ENCODE measurements at places on chromosomes 4 and X.

- no peak for DNase-seq
Measured at GRCh38 chr4:22721204-22721603, 28.5 kb downstream of the GBA3 start.

DNA sequence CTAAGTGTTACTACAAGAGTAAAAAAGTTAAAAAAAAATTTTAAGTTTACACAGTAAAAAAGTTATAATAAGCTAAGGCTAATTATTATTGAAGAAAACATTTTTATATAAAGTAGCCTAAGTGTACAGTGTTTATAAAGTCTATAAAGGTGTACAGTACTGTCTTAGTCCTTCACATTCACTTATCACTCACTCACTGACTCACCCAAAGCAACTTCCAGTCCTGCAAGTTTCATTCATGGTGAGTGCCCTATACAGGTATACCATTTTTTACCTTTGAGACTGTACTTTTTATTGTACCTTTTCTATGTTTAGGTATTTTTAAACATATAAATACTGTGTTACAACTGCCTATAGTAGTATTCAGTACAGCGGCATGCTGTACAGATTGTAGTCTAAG lies 74.2 kb downstream of the TMEM165 start:
- DNase-seq = no peak

DNA sequence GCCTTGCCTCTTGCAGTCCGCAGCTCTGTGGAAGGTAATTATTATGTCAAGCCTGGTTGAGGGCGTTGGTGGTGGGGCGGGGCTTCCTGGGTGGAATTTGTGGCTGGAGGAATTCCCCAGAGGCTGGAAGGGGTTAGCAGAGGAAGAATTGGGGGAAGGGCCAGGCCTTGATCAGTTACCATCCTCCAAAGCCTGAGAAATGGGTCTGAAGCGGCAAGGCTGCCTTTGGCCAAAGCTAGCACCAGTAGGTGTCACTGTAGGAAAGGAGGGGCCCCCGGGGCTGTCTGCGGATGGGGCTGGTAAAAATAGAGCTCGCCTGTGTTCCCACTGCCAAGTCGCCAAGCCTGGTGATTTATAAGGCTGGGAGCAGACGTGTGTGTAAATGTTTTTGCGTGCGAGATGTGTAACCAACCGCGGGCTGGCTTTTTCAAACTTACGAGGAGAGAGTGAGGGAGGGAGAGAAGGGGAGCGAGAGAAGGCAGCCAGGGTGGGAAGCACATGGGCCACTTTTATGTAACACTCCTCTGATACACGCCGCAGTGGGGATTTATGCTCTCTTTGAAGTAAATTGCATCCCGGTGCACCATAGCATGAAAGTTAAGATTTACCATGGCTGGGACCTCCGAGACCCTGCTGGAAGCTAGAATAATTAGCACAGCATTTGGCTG lies 367.0 kb downstream of the BCOR start:
- DNase-seq = peak; percentile 91

DNA sequence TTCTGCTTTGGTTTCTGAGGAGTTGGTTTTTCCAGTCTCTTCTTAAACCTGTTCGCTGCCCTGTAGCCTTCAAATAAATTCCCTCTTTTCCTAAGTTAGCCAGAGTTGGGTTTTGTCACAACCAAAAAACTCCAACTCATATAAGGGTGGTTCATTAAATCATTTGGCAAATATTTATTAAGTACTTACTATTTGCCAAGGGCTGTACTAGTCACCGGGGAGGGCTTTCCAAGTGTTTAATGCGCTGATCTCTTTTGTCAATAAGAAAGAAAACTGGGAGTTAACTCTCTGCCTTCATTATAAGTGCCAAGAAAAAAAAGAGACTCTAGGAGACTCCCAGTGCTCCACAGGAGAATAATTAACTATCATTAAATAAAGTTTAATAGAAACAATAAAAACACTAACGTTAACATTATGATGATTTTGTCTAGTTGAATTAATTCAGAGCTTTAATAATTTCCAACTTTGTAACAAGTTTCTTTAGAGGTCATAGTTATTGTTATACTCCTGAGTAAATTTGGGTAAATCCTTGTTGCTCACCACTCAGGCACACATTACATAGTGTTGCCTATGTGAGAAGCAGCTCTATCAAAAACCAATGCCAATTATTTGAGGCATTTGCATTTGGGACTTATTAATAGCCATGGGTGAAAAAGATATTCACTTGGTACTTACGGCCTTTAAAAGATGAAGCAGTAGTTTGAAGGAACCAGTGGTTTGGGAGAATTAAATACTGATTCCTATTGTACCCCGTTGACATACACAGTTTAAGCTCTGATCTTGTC lies 122.5 kb upstream of the TEX13D start:
- DNase-seq = no peak

- no peak for DNase-seq
Measured at GRCh38 chr4:52687696-52688095, 28.6 kb upstream of the USP46 start.

DNA sequence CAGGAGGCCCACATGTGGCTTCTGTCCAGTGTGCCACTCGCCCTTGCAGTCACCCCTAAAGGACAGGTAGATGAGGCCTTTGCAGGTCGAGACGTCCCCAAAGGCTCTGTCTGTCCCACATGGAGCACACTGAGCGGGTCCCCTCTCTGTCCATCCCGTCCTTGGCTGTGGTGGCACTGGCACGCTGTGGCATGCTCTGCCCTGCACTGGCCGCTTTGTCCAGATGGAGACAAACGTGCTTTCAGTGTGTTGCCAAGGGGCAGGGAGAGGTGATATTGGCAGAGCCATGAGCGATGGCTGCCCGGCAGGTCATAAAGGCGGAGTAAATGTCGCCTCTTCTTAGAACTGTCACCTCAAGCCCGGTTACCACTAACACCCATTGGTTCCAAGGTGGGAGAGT lies 86.9 kb upstream of the CLDN34 start:
- no peak for DNase-seq

All from fibroblast of upper back skin (primary cell).